T-cell (primary cell): ENCODE measurements at places on chromosomes 13 and 19.

DNA sequence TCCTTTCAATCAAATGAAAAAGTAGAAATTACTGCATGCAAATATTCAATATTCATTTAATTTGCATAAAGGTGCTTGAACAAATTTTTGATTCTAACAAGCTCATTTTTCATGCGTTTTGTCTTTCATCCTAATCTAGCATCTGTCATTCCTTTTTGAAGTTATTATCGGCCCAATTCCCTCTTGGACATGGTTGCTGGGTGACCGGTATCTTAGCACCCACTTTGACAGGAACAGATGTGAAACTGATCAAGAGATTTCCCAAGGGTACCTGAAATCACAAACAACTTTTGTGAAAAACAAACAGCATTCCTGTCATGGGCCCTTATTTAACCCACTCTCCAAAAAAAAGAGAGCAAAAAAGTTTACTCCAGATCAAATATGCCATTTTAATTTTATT is 13.3 kb downstream of the DACH1 start:
- no peak for DNase-seq

GRCh38 chr19:46845959-46846459 is 4.6 kb downstream of the AP2S1 start:
- DNase-seq, result no peak

DNA sequence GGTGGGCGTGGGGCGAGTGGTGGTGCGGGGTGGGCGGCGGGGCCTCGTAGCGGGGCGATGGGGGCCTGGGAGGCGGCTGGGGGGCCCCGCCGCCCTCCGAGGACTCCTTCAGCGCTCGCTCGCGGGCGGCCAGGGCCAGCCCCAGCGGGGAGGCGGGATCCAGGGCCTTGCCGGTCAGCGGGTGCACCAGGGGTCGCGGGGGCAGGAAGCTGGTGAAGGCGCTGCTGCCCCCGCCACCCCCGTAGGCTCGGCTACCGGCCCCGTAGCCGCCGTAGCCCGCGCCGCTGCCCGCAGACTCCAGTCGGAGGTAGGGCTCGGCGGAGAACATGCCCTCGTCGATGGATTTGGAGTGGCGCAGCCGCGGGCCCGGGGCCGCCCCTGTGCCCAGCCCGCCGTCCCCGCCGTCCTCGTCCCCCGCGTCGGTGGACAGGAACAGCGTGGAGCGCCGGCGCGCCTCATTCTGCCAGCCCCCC is 18.6 kb downstream of the C19orf81 start:
- no peak for DNase-seq

GRCh38 chr19:4556597-4557127 is 2.8 kb downstream of the SEMA6B start:
- no peak for DNase-seq

GRCh38 chr13:100484702-100485101 is 103.9 kb downstream of the GGACT start:
- no peak for DNase-seq

GRCh38 chr13:82747958-82748357 is 1134.3 kb downstream of the SLITRK1 start:
- no peak for DNase-seq

- DNase-seq, result no peak
Measured at GRCh38 chr13:46405457-46405856, 18.4 kb upstream of the RUBCNL start.

DNA sequence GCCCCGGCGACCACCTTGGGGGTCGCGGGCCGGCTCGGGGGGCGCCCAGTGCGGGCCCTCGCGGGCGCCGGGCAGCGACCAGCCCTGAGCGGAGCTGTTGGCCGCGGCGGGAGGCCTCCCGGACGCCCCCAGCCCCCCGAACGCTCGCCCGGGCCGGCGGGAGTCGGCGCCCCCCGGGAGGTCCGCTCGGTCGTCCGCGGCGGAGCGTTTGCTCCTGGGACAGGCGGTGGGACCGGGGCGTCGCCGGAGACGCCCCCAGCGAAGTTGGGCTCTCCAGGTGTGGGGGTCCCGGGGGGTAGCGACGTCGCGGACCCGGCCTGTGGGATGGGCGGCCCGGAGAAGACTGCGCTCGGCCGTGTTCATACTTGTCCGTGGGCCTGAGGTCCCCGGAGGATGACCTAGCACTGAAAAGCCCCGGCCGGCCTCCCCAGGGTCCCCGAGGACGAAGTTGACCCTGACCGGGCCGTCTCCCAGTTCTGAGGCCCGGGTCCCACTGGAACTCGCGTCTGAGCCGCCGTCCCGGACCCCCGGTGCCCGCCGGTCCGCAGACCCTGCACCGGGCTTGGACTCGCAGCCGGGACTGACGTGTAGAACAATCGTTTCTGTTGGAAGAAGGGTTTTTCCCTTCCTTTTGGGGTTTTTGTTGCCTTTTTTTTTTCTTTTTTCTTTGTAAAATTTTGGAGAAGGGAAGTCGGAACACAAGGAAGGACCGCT is 729 bp downstream of the STK11 start:
- DNase-seq, result no peak

- DNase-seq, result no peak
Measured at GRCh38 chr13:27130223-27130978, 41.2 kb downstream of the USP12 start.

DNA sequence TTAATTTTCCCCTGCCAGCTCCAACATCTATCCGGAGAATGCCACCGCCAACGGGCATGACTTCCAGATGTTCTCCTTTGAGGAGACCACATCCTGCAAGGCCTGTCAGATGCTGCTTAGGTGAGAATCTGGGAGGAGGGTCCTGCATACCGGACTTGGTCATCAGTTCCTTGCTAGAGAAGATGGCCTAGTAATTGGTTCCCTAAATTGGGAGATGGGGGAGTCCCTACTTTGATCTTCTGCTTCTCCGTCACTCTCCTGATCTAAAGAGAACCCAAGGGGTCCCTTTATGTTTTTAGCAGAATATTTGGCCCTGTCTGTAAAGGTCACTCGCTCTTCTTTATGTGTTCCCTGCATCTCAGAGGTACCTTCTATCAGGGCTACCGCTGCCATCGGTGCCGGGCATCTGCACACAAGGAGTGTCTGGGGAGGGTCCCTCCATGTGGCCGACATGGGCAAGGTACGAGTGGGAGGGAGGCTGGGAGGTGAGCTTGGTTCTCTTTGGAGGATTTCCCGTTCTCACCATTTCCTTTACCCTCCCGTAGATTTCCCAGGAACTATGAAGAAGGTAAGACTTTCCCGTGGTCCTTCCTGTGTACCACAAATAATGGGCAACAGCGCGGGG is 54.1 kb upstream of the ADGRE1 start:
- DNase-seq, result no peak

- DNase-seq, result no peak
Measured at GRCh38 chr19:44794610-44795009, 14.3 kb upstream of the BCAM start.

GRCh38 chr13:19862481-19863313 is 752 bp downstream of the ZMYM5 start:
- peak; percentile 50 for DNase-seq

DNA sequence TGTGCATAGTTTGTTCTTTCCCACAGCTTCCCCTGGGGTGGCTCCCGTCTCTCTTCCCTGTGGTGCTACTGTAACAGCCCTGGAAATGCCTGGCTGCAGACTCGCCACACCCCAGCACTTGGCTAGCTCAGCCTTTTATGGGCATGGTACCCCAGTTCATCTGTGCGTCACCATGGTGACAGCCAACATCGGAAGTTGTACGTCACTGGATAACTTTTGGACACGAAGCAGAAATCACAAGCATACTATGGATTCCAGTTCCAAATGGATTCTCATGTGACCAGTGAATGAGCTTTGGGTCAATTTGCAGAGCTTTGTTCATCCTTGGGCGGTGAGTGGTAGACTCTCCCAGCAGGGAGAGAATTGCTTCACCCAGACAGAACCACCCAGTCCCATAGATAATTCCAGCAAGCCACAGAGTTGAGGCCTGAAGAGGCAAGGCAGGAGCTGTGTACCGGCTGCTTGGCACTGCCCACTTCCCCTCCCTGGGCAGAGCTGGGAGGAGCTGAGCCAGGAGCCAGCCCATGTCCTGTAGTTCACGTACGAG is 54.4 kb downstream of the COL4A2 start:
- DNase-seq, result no peak

DNA sequence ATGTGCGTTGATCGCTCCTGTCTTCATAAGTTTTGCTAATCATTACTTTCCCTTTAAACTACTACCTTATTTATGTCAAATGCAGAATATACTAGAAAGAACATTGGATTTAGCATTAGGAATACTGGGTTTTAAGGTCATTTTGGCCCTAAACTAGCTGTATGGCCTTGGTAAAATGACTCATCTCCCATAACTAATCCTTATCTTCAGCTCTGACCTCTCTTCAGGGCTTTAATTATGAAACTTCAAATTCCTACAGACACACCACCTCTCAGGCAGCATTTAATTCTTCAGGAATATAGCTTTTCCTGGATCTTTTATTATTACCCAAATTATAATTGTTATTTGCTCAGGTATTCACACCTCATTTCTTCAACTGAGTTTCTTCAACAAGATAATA is 121.2 kb downstream of the STARD13 start:
- DNase-seq, result no peak

DNA sequence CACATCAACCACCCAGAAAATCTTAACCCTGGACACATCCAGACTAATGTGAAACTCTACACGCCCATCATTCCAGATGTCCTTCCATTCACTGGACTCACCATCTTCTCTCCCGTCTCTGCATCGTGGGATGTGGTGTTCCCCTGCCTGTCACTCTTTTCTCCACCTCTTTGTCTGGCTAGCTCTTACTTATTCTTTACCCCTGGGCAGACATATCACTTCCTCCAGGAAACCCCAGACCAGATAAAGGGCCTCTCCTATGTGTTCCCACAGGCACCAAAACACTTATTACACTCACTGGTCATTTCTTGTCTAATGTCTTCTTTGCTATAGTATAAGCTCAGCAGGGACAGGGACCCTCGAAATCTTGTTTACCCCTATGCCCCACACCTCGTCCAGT is 109.3 kb upstream of the IPO5 start:
- DNase-seq, result no peak

- no peak for DNase-seq
Measured at GRCh38 chr13:110037925-110038573, 251.7 kb upstream of the IRS2 start.

DNA sequence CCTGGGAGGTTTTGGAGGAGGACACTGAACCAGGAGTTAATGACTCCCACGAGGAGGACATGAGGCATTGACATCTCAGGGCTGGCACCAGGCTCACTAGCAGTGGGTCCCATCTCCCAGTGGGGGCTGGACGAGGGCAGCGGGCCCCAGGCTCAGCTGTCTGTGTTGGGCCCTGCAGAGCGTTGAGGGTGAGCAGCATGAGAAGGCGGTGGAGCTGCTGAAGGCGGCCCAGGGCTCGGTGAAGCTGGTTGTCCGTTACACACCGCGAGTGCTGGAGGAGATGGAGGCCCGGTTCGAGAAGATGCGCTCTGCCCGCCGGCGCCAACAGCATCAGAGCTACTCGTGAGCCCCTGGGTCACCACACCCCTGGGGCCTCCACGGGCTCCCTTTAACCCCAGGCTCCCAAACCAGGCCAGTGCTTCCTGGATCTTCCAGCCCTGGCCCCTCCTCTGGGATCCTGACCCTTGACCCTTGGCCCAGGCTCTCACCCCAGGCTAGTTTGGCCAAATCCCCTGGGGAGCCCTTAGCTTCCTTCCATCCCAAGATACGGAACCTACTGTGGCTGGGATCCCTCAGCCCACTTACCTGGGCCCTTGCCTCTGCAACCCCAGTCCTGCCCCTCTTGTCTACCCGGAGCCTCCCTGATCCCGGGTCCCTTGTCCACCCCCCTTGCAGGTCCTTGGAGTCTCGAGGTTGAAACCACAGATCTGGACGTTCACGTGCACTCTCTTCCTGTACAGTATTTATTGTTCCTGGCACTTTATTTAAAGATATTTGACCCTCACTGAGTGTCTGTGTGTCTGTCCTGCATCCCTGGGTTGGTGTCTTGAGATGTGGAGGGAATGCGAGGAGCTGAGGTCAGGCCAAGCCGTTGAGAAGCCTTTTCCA is 1.0 kb downstream of the C19orf73 start:
- DNase-seq, result no peak

- no peak for DNase-seq
Measured at GRCh38 chr13:38602266-38602665, 84.6 kb upstream of the FREM2 start.

DNA sequence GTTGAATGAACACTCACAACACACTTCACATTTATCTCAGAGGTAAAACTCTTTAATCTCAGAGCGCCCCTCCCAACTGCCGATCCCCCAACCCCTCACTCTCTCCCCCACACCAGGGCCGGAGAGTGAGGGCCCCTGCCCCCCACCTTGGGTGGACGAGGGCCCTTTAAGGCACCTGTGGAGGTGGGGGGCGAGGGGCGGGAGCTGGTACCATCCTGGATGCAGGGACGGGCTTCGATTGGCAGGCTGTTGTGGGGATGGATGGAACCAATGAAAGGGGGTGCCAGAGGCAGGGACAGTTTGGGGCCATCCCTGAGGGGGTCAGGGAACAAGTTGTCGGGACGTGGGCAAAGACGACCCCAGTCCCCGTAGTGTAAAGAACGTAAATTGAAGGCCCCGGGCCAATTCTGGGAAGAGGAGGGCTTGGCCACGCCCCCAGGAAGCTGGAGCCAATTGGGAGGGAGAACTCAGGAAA is 1.7 kb upstream of the PNKP start:
- no peak for DNase-seq

GRCh38 chr13:26656919-26657318 is 99.4 kb downstream of the WASF3 start:
- DNase-seq, result no peak

GRCh38 chr13:47816831-47817230 is 184.2 kb downstream of the SUCLA2 start:
- no peak for DNase-seq

DNA sequence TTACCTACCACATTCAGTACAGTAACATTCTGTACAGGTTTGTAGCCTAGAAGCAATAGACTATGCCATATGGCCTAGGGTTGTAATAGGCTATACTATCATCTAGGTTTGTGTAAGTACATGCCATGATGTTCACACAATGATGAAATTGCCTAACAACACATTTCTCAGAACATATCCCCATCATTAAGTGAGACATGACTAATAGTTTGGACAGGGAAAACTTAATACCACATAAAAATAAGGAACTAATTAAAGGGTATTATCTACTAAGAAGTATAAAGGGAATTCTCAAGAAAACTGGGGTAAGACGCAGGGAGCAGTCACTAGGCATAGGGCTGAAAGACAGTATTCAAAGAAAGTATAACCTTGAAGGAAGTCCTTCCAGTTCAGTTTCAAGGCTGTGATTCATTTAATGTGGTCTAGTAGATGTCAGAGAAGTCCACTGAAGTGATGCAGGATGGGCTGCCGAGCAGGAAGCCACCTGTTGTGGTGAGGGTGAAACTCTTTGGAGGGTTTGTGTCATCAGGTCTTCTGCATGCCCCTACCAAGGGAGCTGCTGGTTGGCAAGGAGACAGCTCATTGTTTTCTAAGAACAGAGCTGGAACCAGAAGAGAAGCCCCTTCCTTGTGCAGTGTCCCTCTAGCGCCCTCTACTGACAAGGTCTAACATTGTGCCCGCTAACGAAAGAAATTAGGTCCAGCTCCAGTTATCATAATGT is 122.9 kb downstream of the OLFM4 start:
- DNase-seq, result peak; percentile 6

- DNase-seq, result no peak
Measured at GRCh38 chr19:6150289-6150688, 14.8 kb downstream of the ACSBG2 start.

GRCh38 chr19:595326-596262 is 5.9 kb downstream of the HCN2 start:
- DNase-seq, result no peak

- peak; percentile 56 for DNase-seq
Measured at GRCh38 chr13:39942552-39943273, 287.3 kb downstream of the COG6 start.
